ENCODE measurements at places on chromosomes 6 and 20.

DNA sequence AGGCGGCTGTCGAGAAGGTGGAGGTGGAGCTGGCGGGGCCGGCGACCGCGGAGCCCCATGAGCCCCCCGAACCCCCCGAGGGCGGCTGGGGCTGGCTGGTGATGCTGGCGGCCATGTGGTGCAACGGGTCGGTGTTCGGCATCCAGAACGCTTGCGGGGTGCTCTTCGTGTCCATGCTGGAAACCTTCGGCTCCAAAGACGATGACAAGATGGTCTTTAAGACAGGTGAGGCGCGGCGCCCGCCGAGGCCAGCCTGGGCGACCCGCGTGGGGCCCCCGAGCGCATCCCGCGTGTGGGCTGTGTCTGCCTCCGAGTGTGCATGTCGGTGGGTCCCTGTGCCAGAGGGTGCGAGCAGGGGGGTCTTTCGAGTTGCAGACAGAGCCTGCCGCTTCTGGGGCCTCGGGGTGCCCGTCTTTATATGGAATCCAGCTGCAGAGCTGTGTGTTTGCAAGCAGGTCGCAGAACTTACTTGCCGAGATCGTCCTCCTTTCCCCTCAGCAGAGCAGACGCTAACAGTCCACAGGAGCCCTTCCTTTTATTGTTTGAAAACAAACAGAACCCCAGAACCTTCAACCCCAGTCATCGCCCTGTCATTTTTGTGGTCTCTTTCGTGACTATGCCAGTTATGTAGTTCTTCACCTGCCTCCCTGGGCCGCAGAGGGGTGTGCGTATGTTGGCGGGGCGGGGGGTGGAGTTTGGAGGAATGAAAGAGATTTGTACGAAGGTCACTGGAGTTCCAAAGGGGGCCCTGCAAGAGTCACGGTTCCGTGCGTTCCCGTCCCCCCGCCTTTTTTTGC, 766 bp downstream of the SLC16A10 start:
- DNase-seq, result peak; percentile 47

DNA sequence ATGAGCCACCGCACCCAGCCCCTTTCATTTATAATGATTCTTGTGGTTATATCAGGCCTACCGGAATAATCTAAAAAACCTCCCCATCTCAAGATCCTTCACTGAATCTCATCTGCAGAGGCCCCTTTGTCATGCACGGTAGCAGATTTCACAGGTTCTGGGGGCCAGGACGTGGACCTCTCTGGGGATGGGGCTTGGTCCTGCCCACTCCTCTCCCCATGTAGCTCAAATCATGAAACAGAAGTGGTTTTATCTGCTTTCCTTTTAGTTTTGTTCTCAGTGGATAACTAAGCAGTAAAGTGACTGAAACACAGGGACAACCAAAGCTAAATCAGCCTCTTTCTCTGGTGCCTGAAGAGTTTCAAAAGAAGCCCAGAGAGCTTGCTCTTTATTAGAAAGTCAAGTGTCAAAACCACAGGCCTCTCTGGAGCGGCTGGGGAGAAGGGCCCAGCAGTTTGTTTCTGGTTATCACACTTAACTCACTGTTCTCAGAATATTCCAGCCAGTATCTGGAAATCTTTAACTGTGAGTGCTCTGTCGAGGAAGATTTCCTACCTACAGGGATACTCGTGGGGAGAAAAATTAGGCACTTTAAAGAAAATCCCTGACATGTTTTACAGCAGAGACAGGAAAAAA, 60.6 kb upstream of the FAM184A start:
- peak; percentile 79 for DNase-seq

DNA sequence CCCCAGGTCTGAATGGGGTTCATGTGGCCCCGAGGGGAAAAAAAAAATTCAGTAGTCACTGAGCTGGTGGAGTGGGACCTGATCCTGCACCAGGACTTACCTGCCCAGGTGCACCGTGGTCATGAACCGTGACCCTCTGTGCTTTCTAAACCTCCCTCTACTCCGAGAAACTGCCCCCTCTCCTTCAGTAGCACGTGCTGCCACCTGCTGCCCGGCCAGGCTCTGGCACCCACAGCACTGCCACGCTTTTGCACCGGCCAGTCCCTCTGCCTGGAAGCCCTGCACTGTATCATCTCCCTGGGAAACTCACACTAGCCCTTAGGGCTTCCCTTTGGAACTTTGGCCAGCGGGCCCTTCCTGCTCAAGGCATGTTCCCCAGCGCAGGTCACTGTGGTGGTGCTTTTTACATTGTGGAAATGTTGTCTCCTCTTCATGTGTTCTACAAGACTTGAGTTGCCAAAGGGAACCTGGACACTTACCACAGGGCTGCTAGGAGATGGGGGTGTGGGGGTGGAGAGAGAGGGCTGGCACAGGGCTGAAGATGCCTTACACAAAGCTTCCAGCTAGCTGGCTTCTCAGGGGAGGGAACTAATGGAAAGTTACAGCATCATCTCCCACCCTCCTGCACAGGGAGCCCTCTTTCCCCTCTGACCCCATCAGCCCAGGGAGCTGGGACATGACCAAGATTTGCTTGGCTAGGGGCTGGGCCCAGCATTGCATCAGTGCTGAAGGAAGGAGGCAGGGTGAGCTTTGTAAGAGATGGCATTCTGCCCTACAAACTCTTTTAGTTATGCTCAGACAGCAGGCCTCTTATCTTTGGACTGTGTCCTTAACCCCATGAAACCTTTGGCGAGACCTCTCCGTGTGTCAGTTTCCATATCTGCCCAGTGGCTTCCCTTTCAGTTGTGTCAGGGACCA, 2.5 kb upstream of the PTPRT start:
- peak; percentile 54 for DNase-seq

- DNase-seq, result no peak
These were observed 519.6 kb downstream of the DOK5 start for GRCh38 chr20:54995011-54995410.

- no peak for DNase-seq
These were observed 45.9 kb upstream of the FRMD1 start for GRCh38 chr6:168124921-168125320.

GRCh38 chr6:52839124-52840055, 1.2 kb downstream of the GSTA5 start:
- DNase-seq, result peak; percentile 68

GRCh38 chr20:2114990-2115681, 13.5 kb downstream of the STK35 start:
- no peak for DNase-seq

DNA sequence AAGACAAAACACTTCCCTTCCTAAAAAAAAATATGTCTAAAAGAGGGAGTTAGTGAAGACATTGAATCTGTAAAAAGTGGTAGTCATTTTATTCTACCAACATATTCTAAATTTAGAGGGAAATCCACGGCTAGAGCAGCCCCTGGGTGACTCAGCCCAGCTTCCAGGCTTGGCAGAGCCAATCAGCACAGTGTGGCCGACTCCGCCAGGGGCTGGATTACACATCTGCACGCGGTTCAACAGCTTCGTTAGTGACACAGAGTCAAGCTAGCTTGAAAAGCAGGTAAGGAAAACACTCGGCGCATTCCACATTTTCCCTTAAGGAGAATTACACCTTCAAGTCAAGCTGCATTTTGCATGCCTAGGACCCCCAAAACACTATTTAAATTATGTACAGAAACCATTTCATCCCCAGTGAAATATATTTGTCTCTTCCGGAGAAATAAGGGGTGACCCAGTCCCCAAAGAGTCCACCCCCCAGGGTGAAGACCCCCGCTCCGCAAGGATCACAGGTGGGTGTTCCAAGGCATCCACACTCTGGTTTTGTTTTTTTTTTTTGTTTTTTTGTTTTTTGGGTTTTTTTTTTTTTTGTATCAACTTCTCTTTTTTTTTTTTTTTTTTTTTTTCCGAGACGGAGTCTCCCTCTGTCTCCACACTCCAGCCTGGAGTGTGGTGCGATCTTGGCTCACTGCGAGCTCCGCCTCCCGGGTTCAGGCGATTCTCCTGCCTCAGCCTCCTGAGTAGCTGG, 58.4 kb upstream of the ARID1B start:
- no peak for DNase-seq

DNA sequence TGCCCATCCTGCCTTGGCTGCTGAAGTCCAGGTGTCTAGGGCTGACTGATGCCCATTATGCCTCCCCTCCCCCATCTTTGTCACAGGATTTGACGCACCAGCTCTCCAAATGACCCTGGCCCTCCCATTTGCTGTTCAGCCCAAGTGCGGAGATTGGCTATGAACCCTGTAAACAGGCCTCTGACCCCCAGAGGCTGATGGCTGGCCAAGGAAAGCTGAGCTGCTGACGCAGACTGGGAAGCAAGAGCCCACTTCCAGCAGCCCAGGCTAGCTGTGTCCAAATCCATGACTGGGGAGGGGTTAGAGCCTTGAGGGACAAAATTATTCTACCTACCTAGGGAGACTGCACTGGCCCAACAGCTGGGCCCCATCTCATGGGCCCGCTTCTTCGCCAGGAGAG, 797 bp upstream of the GNRH2 start:
- no peak for DNase-seq

DNA sequence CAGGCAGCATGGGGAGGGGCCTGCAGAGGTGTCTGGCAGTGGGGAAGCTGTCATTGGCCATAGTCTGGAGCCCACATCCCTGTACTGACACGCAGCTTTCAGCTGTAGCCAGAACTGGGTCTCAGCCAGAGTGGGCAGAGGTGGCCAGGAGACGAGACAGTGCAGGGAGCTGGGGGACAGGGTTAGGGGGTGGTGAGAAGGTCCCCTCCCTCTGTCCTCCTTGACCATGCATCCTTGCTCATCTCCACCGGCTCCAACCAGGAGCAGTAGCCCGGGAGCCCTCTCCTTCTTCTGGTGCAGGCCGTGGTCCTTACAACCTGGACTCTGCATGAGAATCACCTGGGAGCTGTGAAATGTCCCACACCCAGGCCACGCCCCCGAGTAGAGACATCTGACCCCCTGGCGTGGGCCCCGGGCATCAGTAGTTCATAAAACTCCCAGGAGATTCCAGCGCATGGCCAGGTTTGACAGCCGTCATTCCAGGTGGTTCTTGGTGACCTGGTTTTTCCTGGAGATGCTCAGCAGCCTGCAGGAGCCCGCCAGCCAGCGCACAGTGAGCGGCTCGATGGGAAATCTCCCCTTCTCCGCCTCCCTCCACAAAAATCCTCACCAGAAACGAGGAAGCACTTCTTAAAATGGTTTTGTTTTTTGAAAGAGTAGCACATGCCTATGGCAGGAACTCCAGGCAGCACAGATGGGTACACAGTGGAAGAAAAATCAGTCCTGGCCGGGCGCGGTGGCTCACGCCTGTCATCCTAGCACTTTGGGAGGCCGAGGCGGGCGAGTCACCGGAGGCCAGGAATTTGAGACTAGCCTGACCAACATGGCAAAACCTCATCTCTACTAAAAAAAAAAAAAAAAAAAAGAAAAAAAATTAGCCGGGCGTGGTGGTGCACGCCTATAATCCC, 56.2 kb downstream of the ADNP start:
- DNase-seq, result no peak

DNA sequence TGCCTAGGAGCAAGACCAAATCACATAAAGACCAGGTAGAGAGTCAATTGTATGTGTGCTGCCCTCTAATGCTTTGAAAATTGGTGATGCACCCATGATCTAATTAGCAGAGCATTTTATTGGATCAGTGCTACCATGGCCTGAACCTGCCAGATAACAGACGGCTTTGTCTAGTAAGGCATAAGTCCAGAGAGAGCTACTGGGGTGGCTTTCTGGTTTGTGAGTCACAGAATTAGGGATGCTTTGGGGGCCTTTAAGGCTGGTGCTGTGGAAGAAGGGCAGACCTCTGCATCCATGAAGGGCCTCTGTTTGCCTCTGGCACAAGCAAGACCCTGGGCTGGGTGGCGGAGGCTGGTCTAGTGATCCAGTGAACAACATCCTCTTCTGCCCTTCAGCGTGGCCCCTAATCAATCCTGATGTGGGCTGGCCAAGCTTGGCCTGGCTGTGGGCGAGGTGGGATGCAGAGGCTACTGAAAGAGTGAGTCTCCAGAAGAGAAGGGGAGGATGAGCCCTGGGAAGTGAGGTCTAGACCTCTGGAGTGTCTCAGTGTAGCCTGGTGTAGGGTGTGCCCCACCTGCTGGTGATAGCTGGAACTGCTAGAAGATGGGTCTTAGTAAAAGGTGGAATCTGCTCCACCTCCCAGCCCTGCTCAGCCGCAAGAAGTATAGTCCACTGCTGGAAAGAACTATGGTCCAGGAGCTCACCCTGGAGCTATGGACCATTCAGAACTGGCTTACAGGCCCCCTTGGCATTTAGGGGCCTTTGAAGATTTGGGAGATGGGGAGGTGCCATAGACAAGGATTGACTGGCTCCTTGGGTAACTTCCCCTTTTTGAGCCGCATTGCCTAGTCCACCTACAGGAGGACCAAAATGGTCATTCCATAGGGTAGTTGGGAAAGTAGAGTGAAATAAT, 36.7 kb upstream of the AAR2 start:
- peak; percentile 86 for DNase-seq

GRCh38 chr20:57683881-57684807, 25.7 kb downstream of the PMEPA1 start:
- no peak for DNase-seq

DNA sequence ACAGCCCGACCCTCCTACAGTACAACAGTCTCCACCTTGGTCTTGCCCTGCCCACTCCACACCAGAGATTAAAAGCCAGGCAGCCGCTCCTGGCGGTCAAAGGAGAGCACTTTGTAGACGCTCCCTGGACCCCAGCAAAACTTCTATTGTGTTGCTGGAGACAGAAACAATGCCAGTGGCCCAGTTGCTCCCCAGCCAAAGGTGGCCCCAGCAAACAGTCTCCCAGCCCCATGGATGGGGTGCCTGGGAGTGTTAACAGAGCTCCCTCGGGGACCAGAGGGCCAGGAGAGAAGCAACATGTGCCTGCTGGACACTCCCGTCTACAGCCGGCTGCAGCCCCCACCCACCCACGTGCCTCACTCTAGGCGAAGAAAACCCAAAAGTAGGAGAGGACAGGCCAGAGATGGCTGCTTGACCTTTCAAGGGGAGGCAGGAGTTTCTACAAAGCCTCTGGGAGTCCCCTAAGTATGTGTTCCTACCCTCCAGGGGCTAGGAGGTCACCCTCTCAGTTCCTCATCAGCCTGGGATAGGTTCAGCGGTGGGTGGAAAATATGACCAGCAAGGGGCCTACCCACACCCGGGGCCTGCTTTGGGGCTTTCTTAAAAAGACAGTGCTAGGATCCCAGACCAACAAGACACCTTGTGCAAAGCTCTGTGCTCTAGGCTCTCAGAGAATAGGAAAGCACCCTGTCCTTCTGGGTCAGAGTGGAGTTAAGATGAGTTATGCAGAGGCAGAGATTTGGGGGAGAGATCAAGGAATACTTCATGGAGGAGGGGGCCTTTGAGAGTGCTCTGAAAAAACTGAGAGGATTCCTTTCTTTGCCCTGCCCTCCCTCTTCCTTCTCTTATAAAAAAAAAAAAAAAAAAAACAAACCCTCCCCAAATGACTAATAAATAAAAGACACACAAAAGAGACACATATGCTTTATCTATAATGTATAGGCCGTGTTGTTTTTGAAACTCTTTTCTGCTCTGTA, 19.0 kb upstream of the PREX1 start:
- DNase-seq, result peak; percentile 52

DNA sequence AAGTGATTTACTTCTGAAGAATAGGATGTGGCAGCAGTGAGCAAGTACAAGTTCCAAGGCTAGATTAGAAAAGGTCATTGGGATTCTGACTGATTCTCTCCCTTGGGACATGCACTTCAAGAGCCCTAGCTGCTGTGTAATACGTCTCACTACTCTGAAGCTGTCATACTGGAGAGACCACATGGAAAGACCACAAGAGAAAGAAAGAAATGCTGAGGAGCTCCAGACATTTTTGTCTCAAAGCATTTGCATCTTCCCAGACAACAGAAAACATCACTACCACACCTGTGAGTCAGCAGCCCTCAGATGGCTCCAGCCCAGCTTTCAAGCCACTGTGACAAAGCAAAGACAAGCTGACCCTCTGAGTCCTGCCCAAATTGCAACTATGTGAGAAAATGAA, 20.7 kb downstream of the TENT5A start:
- DNase-seq, result no peak

GRCh38 chr20:3565851-3566250, 95.0 kb downstream of the ATRN start:
- DNase-seq, result no peak

All from hematopoietic multipotent progenitor cell treated with erythropoietin and hydrocortisone succinate and interleukin-3 and kit ligand, for 6 days (in vitro differentiated cells).